ENCODE measurements at places on chromosomes 4 and X.

DNA sequence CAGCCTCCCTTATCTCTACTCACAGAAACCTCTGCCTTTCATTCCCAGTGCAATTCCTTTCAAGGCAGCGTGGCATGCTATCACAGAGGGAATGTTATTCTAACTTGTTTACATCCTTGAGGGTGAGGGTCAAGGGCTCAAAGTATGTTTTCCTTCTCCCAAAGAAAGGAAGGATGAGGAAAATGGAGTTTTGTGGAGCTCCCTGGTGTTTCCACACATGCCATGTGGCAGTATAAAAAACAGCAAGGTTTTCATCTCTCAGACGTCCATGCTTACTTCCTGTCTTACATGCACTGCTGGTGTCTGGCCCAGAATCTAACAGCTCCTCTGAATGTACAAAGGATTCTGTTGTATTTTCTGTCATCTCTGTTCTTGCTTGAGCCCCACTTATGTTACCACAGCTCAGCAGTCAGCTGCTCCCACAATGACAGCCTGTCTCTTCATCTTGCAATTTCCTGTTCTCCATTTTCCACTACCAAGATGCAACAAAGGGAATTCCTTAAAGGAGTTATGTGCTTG lies 128.0 kb downstream of the SNCA start:
- ATAC-seq = no peak

DNA sequence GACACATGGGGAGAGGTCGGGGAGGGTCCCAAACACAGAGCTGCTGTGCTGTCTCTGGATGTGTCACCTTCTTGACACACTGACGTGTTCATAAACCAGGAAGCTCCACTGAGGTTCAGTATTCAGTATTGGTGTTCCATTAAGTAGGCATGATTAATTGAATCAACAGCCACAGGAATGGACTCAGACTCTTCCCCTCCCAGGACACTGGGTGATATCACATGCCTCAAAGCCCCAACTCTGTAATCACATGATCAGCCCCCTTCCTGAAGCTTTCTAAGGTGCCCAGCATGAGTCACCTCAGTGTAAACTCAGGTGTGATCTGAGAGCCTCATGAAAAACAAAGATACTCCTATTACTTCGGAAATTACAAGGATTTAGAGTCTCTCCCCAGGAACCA lies 21.1 kb upstream of the HNRNPD start:
- ATAC-seq = no peak

DNA sequence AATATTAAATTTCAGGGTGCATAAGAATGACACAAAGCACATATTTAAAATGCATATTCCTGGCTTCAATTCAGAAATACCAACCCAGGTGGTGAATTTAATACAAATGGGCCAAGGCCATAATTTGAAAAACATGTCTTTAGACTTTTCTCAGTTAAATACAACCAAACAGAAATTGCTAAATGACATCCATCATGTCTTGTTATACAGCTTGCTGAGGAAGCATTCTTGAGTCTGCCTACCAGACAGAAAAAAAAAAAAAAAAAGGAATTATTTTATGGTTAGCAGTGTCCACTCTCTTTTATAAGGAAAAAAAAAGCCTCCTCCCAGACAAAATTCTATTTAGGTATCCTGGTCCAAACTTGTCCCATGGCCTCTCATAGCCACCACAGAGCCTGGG lies 119.1 kb downstream of the PAPSS1 start:
- no peak for ATAC-seq

- ATAC-seq = no peak
Measured at GRCh38 chr4:26785312-26785711, 75.3 kb upstream of the STIM2 start.

DNA sequence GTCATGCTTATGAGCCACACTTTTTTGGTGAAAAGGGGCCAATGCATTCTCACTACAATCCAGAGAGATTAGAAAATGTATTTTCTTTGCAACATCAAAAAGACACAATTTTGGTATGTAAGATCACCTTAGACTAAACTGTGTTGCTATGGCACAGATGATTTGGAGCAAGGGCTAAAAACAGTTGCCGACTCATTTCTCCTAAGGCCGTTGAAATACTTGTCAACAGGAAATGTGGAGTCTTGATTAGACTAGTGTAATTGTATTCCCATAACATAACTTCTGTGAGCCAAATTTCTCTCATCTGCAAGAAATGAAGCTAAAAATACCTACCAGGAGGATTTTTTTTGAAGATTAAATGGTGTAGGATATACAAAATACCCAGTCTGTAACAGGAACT lies 2547.7 kb downstream of the ARAP2 start:
- ATAC-seq = no peak

- peak; percentile 24 for ATAC-seq
Measured at GRCh38 chrX:2325076-2325784, 175.5 kb downstream of the DHRSX start.

DNA sequence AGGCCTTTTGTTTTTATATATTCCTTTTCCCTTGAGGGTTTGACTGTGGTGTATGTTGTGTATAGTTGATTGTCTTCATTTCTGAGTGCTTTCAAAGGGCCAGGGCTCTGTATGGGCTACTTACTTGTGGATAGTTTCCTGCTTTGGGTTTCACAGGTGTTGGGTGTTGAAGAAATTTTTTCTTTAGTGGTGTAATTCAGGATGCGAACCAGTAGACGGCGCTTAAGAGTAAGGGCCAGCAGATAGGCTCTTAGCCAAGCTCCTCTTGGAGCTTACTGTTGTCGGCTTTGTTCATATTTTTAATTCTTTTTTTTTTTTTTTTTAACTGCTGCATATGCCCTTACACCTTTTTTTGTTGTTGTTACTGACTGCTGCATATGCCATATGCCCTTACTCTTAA lies 276.3 kb upstream of the GALNT7 start:
- no peak for ATAC-seq

- ATAC-seq = no peak
Measured at GRCh38 chr4:101791182-101791558, 640 bp downstream of the BANK1 start.

DNA sequence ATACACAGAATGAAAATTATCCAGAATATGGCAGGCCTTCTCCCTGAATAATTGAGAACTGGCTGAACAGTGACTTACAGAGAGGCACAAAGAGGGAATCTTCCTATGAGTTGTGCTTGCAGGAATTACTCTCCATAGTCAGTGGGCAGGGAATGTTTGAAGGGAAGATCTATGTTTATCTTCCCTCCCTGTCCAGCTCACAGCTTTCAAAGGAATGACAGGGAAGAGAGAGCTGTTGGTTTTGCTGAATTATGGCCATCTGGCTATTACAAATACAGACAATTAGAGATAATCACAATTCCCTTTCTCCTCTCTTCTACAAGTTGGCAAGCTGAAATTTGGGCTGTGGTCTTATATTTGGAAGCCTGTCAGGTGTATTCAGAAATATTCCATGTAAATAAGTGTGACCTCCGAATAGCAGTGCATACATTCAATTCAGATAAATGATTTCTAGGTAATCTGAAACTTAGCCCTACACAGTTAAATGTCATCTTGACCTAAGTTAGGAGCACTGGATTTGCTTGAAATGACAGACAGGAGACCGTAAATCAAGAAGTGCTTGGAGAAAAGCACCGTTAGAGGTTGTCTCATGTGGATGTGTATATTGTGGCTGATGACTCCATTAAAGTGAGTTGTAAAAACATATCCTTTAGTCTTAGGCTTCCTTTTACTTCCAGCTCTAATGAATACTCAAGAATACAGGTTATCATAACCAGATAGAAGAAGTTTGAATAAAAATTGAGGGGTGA lies 136.8 kb downstream of the C4orf33 start:
- no peak for ATAC-seq

DNA sequence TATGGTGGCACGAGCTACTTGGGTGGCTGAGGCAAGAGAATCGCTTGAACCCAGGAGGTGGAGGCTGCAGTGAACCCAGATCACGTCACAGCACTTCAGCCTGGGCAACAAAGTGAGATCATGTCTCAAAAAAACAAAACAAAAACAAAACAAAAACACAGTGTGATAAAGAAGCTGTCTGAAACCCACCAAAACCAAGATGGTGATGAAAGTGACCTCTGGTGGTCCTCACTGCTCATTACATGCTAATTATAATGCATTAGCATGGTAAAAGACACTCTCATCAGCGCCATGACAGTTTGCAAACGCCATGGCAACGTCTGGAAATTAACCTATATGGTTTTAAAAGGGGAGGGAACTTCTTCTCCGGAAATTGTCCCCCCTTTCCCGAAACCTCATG lies 29.4 kb upstream of the OPHN1 start:
- ATAC-seq = no peak

DNA sequence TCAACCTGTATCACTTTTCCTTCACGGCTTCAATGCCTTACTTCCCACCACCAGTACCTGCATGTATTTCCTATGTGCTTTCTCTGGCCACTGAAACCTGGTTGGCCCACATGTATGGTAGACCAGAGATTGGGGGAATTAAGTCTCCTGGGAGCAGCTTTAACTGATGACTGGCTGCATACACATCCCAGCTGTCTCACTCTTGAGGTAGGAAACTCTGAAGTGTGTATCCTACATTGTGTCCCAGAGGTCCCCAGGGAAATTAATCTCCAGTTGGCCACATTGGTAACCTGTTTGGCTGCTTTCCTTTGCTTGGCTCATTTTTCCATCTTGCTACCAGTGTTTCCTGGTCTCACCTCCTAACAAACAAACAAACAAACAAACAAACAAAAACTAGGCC lies 124.4 kb downstream of the ZNF827 start:
- no peak for ATAC-seq

DNA sequence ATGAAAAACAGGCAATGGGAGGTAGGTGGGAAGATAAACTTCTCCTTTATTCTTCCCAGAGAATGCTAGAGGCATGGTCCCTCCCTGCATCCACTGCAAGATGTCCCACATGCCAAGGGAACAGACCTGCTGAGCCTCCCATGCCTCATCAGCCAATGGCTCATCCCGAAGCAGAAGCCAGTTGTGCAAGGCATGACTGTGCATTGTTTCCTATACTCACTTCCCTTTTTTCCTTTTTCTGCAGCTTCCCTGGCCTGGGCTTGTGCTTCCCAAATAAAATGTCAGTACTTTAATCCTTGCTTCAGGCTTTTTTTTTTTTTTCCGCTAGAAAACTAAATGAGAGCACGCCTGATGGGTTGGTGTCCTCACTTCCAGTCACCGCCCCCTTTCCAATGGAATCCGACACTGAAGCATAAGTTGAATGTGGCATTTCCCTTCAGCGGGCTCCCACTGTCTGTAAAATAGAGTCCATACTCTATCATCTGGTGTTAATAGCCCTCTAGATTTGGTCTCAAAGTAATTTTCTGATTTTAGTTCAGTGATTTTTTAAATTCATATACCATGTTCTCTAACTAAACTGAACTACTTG lies 239.0 kb upstream of the JADE1 start:
- ATAC-seq = no peak

DNA sequence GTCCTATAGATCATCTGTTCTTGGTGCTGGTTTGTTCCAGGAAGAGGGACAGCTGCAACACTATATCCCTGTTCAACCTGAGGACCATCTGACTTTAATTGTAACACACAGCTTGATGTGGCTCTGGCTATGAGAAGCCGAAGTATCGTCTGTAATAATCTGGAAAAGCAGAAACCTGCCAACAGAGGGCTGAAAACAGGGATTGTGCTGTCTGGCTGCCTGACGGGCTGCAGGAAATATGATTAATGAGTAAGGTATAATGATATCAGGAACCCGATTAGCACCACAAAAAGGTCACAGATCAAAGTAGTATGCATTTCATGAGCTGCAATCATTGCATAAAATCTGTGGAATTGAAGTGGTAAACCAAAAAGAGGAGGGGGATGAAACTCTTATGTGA lies 170.4 kb upstream of the MAB21L2 start:
- ATAC-seq = no peak

- peak; percentile 21 for ATAC-seq
Measured at GRCh38 chr4:56879996-56880395, 27.7 kb upstream of the REST start.

- no peak for ATAC-seq
Measured at GRCh38 chrX:121146059-121146628, 98.7 kb downstream of the GLUD2 start.

DNA sequence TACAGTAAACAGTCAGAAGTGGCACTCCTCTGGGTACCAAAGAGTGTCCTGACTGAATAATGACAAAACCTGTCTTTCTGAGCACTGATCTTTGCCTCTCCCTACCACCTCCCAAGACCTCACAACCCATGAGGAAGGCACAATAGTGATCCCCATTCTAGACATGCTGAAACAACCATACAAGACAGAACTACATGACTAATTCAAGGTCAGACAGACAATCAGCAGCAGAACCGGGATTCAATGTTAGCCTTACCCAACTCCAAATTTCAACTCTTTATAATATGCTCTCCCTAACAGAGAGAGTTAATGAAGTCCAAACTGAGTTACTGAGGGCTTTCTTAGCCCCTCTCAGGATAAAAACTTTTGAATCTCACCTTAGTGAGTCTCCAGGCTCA lies 71.0 kb downstream of the IRF2 start:
- ATAC-seq = no peak

DNA sequence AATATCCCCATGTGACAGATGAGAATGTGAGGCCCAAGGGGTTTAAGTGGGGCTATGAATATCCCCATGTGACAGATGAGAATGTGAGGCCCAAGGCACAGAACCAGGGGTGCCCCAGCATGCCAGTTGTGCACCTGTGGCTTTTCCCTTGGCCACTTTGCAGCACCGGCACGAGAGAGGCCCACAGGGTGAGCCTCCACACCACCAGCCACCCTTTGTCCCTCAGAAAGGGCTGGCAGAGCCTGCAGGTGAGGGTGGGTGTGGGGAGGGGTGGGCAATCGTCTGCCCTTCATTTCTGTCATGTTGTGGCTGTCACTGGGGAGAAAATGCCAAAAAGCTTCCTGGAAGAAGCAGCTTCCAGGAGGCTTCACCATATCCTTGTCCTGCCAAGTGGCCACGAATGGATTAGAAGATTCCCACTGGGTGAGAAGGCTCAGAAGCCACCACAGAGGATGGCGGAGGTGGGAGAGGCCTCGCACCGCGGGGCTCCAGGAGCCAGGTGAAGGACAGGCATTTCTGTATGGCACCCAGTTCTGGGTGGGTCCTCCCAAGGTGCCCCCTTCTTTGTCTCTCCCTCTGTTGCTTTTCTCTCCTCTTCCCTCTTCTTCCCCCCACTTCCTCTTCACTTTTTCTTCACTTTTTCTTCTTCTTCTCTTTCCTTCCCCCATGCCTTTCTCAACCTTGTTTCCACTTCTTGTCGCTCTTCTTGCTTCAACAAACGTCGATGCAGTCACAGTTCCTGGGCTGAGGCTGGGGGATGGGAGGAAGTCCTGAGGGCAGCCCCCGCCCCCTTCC lies 469 bp upstream of the GPR78 start:
- no peak for ATAC-seq

DNA sequence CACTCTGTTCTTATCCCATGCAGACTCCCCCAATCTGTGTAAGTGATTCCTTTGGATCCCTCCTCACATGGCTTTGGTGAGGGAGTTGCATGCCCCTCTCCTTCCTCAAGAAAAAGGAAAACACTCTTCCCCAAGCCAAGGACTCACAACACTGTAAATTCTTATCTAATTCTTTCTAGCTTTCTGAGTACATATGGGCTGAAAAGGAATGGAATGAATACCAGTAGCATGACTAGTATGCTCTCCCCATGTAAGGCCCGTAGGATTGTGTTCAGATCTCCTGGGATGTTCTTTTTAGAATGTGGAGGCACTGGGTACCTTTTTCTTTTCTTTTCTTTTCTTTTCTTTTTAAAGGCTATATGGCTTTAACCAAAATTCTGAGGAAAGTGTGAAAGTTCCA lies 17.0 kb upstream of the MAGED1 start:
- no peak for ATAC-seq

- no peak for ATAC-seq
Measured at GRCh38 chr4:60857130-60857753, 342.9 kb upstream of the ADGRL3 start.

Data from activated T-helper 17 cell treated with anti-CD3 and anti-CD28 coated beads, Interleukin-2, amount 50 U/mL, for 72 hours (primary cell).